ENCODE measurements at places on chromosomes 1 and 21.
A peak's percentile ranks its signal among the peaks of the same experiment; 100 is the strongest.

GRCh38 chr21:30882866-30883597 is 1.7 kb upstream of the KRTAP11-1 start:
- no peak for DNase-seq

- DNase-seq = no peak
Observed at GRCh38 chr1:165185161-165185889, 171.2 kb downstream of the LMX1A start.

DNA sequence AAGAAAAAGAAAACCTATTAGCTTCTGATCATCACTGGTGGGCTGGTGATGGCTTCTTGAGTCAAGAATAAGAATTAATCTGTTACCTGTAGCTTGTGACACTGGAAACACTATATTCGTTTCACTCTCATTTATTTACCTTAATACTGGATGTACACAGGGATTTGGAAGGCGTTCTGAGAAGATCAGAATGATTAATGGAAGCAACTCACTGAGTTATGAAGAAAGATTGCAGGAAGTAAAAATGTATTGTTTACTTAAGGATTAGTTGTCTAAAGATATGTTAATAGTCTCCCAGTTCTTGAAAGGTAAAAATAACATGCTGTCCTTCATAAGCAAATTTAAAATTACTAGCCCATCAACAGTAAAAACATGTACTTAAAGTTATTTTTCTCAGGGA is 644.9 kb upstream of the NCAM2 start:
- no peak for DNase-seq

- peak; percentile 87 for DNase-seq
Observed at GRCh38 chr1:78722947-78723346, 73.3 kb downstream of the IFI44 start.

DNA sequence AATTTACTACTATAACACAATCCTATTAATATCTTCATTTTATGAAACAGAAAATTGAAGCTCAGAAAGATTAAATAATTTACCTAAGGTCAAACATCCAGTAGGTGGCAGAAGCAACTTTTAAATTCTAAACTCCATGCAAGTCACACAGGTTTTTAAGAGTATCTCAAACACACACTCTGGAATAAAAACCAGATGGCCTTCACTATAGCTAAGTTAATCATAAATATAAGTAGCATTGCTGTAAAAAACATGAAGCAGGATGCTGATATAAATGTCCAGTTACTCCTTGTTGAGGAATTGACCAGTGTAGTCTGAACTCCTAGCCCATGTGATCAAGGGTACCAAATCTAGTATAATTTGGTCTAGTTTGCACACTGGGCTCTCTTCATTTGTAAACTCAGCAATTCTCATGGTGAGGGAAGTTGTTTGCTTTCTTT is 9.4 kb upstream of the FMO3 start:
- DNase-seq = peak; percentile 4

GRCh38 chr1:106268070-106268469 is 788.4 kb upstream of the PRMT6 start:
- DNase-seq = no peak

- DNase-seq = no peak
Observed at GRCh38 chr1:8506995-8507615, 189.2 kb downstream of the SLC45A1 start.

DNA sequence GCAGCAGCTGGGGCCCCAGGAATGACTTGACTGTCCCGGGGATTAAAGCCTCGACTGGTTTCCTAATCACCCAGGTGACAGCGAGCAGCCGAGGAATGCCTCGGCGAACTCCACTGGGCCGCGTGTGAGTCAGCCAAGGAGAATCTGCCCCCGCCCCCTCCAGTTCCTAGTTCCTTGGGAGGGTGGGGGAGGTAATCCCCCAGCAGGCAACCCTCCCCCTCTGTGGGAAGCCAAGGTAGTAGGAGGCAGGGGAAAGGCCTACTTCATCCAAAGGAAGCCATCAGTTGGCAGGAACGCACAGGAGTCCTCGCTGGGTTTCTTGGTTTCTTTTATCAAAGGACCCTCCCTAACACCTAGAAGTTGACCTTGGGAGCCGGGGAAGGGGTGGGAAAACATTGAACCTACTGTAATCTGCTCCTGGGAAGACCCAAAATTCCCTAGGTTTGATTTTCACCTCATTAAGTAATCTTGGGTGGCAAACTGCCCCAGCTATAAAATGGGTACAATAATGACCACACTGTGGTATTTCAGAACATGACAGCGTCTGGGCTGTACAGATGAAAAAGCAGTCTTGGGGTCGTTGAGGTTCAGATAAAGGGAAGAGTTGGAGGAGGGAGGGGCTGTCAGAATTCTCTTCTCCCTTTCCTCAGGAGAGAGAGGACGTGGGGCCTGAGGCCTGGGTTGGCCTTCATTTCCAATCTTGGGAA is 1.4 kb downstream of the TENT5B start:
- DNase-seq = no peak

- no peak for DNase-seq
Observed at GRCh38 chr1:181133969-181134418, 45.5 kb downstream of the IER5 start.

- DNase-seq = no peak
Observed at GRCh38 chr1:74869702-74870101, 136.8 kb downstream of the TYW3 start.

DNA sequence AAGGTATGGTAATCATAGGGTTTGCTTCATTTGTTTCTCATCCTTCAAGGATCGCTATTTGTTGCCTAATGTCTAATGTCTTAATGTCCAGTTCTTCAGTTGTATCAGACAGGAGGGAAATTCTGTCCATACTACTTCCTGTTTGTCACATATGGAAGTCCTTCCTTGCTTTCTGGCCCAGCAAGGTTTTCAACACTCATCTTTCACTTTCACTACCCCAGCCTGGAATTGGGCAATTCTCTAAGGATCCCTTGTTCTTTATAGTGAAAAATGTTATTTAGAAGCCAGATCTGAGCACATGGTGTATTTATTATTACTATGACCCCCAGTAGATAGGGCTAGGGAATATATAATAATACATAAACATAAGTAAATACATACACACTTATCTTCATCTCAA is 50.6 kb upstream of the SLC35A3 start:
- DNase-seq = no peak

DNA sequence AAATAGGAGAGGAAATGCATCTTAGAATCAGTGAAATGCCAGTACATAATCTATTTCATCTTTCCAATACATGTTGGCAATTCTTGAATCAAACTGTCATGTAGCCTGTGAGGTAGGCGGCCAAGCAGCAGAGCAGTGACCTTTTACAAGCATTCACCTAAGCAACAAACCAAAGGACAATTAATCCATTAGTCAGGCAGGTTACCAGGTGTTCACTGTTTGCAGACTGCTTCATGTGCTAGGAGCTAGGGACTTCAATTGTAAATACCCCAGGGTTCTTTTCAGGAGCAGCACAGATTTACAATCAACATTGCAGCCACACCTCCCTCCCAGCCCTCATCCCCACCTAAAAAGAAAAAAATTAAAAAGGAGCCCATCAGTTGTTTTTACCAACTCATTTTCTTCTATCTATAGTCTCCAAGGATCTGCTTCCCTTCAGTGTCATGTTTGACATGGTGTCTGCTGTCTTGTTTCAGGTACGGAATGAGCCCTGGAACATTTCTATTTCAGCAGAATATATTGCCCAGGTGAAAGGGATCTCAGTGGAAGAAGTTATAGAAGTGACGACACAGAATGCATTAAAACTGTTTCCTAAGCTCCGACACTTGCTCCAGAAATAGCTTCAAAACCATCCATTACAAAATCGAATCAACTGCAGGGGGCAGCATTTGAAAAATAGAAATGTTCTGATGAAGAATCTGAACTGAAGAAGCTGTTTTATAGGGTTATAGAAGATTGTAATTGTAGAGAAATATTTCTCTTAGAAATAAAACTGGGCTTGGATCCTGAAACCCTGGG is 23.0 kb downstream of the TATDN3 start:
- no peak for DNase-seq

- DNase-seq = no peak
Observed at GRCh38 chr1:161091796-161092507, 2.6 kb upstream of the NECTIN4 start.

- no peak for DNase-seq
Observed at GRCh38 chr1:50830621-50831020, 129.4 kb downstream of the FAF1 start.

- DNase-seq = no peak
Observed at GRCh38 chr1:238652346-238652968, 733.9 kb upstream of the CHRM3 start.

GRCh38 chr1:31650161-31651088 is 5.7 kb upstream of the PEF1 start:
- DNase-seq = no peak

DNA sequence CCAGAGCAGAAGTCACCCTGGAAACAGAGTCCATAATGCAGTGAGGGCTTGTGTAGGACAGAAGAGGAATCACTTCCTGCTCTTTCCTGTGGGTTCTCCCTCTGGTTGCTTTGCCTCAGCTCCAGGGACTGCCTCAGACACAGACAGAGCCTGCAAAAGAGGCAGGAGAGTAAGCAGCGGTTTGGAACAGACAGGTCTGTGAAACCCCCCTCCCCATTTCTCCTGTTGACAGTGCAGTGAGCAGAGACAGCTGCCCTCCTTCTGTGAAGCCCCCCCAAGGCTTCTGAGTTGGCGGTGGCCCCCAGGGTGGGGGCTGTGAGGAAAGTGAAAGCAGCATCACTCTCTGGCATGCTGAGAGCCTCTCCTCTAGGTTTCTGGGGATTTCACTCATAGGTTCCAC is 53.0 kb downstream of the MAB21L3 start:
- DNase-seq = no peak

DNA sequence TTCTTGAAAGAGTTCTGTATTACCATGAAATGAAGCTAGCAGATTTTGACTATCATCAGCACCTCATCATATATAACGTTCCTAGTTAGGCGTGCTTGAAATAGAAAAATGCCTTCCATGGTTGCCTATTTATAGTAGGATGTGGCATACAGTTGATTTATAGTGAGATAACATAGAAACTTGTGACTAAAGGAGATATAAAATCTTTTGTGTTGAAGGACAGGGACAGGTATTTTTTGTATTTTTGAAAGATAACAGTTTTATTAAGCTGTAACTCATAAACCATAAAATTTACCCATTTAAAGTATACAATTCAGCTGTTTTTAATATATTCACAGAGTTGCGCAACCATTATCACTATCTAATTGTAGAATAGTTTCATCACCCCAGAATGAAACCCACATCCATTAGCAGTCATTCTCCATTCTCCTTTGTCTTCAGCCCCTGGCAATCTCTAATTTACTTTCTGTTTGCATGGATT is 19.3 kb downstream of the SPEN start:
- DNase-seq = no peak

- DNase-seq = no peak
Observed at GRCh38 chr1:194644528-194644927, 1458.1 kb upstream of the B3GALT2 start.

GRCh38 chr1:148362626-148363438 is 120.3 kb downstream of the PPIAL4G start:
- no peak for DNase-seq

DNA sequence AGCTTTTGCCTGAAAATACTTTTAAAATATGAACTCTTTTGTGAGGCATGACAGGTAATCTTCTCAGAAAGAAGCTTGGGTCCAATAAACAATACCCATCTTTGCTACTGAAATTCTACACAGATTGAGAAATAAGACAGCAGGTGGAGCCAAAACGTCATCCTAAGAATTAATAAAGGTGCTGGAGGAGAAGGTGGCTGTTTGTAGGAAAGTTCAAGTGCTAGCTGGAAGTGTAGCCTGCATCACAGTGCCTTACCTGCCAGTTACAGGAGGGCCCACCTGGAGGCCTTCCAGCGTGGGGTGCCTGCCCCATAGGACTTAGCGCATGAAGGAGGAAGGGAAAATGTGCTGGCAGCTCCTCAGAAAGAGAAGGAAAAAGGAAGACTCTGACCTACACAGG is 93.7 kb downstream of the TTC3 start:
- no peak for DNase-seq

DNA sequence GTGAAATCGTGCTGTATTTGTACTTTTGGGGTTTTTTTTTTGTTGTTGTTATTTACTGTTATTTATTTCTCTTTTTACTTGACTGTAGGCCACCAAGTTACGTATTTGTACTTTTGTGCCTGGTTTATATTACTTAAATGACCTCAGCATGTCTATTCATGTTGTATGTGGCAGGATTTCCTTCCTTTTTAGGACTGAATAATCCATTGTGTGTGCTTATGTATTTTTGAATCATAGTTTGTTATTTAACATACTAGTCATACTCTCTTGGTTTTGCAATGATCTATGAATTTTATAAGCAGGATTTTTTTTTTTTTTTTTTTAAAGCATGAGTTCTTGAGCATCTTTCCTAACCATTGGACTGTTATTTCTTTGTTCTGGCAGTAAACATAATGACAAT is 51.2 kb downstream of the RNF2 start:
- DNase-seq = no peak

GRCh38 chr1:224880593-224881307 is 48.7 kb upstream of the DNAH14 start:
- DNase-seq = no peak

GRCh38 chr1:117641536-117641935 is 35.7 kb downstream of the TENT5C start:
- no peak for DNase-seq

DNA sequence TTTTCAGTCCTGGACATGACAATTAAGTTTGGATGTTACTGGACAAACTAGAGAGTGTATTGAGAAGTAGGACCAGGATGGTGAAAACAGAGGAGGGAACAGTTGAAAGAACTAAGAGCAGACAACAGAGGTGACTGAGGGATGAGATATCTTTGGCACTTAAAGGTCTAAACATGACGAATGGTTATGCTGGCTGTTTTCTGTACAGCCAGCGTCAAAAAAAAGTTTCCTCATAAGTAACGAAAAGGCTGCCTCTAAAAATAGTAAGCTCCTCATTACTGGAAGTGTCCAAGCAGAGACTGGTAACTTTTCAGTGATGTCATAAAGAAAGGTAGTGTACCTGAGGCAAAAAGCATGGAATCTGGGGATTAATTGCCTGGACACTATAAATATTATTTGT is 35.2 kb upstream of the AK4 start:
- DNase-seq = no peak

- DNase-seq = no peak
Observed at GRCh38 chr1:152497273-152497672, 13.3 kb upstream of the LCE5A start.

DNA sequence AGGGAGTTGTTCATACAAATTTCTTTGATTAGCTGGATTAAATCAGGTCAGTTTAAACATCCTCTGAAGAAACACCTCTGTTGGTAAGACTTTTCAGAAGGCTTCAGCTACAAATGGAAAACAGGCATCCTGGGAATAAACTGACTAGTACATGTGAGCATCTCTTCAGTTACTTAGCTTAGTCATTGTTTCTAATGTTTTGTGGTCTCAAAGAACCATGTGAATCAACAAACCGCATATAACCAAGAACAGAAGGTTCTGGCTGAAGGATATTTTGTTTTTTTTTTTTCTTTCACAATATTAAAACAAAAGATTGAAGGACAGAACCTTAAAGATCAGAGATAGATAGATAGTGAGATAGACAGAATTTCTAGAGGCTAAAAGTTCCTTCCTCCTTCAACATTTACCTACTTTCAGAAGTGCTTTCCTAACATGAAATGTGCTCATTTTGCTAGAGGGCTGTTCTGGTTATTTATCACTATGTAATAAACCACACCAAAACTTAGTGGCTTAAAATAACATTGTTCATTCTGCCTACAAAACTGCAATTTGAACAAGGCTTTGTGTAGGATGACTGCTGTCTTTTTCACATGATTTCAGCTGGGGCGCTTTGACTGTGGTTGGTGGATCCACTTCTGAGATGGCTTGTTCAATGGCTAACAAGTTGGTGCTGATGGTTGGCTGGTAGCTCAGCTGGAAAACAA is 119.8 kb upstream of the PTGFR start:
- no peak for DNase-seq

Measured in AG04449 (cell line).